ENCODE measurements at places on chromosomes 2 and 18.

DNA sequence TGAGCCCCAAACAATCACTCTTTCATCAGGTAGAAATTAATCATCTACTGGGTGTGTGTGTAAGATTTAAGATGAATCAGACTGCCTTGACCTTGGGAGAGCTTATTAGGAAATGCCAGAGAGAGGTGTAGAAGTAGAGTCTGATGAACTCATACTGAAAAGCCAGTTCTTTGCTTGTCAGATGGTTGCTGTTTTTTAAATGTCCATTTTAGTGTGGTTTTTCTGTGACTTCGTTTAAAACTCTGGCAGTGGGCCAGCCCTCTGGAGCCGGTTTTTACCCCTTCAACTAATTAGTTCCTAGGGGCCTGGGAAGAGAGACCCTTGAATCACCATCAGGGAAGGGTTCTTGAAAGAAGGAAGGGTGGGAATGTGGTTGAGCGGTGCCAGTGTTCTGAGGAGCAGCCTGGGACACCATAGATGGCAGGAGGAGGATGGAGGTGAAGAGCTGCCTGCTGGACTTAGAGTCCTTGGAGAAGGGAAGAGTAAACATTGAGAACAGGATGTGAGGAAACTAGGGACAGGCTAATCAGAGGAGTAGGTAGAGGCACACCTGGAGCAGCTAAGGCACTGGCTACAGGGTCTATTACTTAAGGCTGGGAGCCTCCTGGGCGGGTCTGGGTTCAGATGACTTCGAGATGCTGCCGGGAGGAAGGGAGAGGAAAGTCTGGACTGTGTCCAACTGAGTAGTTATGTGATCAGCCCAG, 66.1 kb downstream of the LRRFIP1 start:
- H3K4me1 ChIP-seq = peaks cover 64% of the 10 kb centered on the region
- H3K27ac ChIP-seq = peak overlapping the region; percentile 93
- peak overlapping the region; percentile 98 for H3K4me3 ChIP-seq
- peaks cover 23% of the 10 kb centered on the region for H3K36me3 ChIP-seq

DNA sequence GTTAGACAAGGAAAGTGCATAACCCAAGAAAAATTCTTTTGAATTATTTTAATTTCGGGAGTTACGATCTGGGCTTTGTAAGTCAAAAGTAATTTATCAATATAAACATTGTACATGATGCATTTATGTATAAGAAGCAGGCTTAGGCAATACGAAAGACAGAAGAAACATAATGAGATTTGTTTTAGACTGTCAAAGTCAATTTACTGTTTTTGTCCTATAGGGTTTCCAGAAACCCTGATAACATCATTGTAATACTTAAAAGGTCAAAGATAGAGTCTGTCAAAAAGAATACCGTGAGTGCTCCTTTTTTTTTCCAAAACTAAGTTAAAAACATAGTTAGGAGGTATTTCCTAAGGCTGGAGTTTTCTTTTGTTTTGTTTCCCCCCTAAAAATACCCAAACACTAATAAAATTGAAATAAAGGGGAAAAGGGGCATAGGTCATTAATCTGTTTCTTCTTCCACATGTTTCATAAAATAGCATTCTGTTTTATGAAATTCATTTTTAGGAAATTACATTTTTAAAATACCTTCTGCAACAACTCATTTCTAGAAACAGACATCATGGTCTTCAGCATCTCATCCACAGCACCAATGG, 16.1 kb downstream of the C1D start:
- DNase-seq = no peak
- H3K4me1 ChIP-seq = no peaks in the 10 kb centered on the region
- peaks cover 22% of the 10 kb centered on the region for H3K36me3 ChIP-seq
- H3K4me3 ChIP-seq = no peak overlapping the region
- H3K27ac ChIP-seq = no peak overlapping the region

- no peak overlapping the region for H3K4me3 ChIP-seq
- no peaks in the 10 kb centered on the region for H3K36me3 ChIP-seq
- no peak for DNase-seq
- peaks cover 7% of the 10 kb centered on the region for H3K4me1 ChIP-seq
- H3K27me3 ChIP-seq = peaks cover 19% of the 10 kb centered on the region
- no peak overlapping the region for H3K27ac ChIP-seq
Measured at GRCh38 chr2:207254591-207255464, 89.1 kb upstream of the KLF7 start.

DNA sequence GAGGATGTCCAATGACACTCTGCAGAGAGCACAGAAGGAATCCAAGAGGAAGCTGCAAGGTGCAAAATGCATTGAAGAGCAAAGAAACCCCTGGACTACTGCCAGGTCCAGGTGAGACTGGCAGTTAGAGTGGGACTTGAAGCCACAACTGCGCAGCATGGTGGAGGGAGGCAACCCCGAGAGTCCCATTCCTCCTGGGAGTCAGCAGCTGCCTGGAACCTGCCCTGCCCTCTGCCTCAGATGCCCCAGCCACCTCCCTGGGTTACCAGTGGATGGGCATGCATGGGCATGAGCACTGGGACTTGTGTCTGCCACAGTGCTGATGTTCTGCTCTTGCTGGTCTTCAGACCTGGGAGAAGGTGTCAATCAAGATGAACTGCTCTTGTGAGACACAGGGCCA, 43.2 kb downstream of the ANKMY1 start:
- peaks cover 4% of the 10 kb centered on the region for H3K36me3 ChIP-seq
- DNase-seq = peak; percentile 4
- no peak overlapping the region for H3K27ac ChIP-seq
- H3K27me3 ChIP-seq = peaks cover 8% of the 10 kb centered on the region
- H3K4me3 ChIP-seq = no peak overlapping the region
- peaks cover 13% of the 10 kb centered on the region for H3K4me1 ChIP-seq

Data from activated naive CD4-positive, alpha-beta T cell treated with anti-CD3 and anti-CD28 coated beads, Interleukin-2, amount 10 ng/mL, durations not matched to agents 7 days and 5 days (primary cell).